ENCODE measurements at places on chromosomes 11 and 22.

DNA sequence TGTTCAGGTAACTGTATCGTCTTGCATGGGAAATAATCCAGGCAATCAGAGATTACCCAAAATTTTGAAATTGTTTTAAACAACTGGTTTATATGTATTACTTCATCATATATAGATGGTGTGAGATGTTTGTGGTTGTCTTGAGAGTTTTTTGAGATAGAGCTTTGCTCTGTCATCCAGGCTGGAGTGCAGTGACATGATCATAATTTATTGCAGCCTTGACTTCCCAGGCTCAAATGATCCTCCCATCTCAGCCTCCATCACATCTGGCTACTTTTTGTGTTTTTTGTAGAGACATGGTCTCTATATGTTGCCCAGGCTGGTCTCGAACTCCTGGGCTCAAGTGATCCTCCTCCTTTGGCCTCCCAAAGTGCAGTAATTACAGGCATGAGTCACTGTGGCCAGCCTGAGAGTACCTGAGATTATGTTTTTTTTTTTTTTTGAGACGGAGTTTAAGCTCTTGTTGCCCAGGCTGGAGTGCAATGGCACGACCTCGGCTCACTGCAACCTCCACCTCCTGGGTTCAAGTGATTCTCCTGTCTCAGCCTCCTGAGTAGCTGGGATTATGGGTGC, 11.5 kb downstream of the CTNND1 start:
- DNase-seq: no peak

DNA sequence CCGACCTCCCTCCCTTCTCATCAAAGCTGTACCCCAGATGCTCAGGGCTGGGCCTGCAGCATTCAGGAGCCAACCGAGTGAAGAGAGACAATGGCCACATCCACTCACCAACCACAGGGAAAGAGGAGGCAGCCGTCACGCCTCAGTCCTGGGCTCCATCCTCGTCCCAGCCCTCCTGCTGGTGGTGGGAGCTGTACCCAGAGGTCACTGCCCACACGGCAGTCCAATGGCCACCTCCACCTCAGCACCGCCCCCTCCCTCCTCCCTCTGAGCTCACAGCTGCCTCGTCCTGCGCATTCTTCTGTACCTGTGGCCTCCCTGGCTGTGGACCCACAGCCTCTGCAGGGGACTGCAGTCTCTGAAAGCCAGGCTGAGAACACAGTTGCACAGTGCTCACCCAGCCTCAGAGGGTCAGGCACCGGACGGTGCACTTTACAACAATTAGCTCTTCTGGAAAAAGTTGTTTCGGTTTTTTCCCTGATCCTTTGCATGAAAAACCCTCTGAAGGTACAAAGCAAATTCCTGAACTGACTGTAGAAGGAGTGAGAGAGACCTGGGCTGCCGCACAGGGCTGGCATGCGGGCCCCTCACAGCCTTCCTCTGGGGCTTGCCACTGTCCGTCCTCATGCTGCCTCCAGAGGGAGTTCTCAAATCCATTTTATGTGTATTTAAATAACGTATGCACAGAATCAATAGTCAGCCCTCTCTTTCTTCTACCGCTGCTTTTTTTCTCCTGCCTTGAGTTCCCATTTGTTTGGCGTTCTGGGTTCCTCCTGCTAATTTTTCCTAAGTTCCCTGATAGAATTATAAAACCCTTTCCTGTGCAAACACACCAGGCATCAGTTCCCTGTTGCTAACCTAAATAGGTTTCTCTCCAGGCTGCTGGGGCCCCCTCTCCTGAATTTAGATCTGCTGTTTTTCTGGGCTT, 52.7 kb downstream of the PHF21B start:
- DNase-seq: peak; percentile 3

DNA sequence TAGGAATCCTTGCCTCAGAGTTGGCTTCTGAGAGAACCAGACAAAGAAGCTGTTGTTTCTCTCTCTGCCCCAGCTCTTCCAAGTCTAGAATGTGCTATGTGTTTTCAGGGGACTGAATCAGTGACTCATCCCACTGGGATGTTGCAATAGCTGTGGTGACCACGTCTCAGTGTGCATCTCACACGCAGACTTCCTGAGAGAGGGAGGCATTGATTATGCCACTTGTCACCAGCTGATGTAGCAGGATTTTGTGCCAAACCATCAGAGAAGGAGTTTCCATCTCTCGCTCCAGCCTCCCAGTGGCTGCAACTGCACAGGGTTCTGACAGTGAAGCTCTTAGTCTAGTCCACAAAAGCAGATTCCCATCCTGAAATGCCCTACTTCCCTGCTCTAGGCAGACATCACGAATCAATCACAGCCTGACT, 455.8 kb downstream of the MIAT start:
- peak; percentile 80 for DNase-seq

- peak; percentile 61 for DNase-seq
Observed at GRCh38 chr11:14454861-14455632, 44.6 kb downstream of the COPB1 start.

GRCh38 chr22:11066458-11067285, 4461.3 kb upstream of the OR11H1 start:
- DNase-seq: no peak

DNA sequence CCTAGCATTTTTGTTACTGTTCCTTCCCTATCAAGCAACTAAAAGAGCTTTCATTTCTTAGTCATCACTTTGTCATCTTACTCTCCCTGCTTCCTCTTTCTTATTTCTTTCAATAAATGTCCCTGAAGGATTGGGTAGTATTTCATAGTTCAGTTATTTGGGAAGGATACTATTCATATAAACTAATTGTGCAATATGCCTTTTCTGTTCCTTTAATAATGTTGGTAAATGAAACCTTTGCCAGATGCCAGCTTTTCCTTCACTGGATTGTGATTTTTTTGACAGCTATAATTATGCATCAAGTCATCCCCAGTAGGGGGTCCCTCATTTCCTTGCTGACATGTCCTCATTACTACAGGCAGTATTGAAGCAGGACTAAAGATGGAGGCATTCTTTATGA, 101.7 kb downstream of the ATM start:
- DNase-seq: no peak

GRCh38 chr22:37601540-37602442, 6.8 kb upstream of the GGA1 start:
- peak; percentile 31 for DNase-seq

- no peak for DNase-seq
Observed at GRCh38 chr22:27833803-27834202, 32.2 kb upstream of the MN1 start.

- DNase-seq: no peak
Observed at GRCh38 chr11:16605389-16605893, 133.0 kb upstream of the C11orf58 start.

Data from lung microvascular endothelial cell (primary cell).